ENCODE measurements at places on chromosomes 4 and X.

DNA sequence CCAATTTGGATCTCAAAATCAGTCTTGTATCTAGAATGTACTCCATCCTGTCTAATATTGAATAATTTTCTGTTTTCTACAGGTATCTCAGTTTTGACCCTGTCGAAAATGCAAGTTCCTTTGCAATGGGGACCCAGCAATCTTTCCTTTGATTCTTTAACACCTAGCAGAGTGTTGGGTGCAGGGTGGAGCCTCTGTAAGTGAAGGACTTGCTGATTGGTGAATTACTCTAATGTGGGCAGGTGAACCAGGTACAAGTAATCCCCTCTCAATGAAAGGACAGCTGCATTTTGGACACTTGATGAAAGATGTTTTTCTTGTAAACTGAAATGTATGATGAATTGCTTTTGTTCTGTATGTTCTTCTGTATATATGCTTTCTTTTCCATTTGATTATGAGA is 54.9 kb downstream of the NWD2 start:
- DNase-seq: no peak

GRCh38 chr4:186657764-186658163 is 65.9 kb downstream of the FAT1 start:
- no peak for DNase-seq

DNA sequence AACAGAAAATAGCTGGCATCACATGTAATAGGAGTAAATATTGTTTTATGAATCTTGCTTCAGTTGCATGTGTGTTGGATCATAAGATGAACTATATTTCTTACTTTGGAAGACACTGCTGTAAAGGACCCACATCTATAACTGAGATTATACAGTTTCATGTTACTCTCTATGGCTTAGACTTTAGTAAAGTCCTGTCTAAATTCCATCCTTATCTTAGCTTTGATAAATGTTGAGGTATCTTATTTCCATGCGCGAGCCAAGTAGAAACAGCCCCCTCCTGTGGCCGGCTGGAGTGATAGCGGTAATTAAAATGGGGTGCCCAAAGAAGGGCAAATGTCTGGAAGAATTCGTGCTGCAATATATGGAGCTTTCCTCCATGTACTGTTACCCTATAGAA is 43.0 kb downstream of the CCDC158 start:
- DNase-seq: no peak

- DNase-seq: no peak
These were observed 26.7 kb upstream of the SLC10A7 start for GRCh38 chr4:146548443-146548842.

All from stimulated activated CD4-positive, alpha-beta T cell treated with anti-CD3 and anti-CD28 coated beads, Interleukin-15, amount 100 ng/mL, for 1 hour (primary cell).